ENCODE measurements at places on chromosomes 1 and 21.

- no peak for DNase-seq
These were observed 81.0 kb downstream of the DIRAS3 start for GRCh38 chr1:67969446-67969845.

DNA sequence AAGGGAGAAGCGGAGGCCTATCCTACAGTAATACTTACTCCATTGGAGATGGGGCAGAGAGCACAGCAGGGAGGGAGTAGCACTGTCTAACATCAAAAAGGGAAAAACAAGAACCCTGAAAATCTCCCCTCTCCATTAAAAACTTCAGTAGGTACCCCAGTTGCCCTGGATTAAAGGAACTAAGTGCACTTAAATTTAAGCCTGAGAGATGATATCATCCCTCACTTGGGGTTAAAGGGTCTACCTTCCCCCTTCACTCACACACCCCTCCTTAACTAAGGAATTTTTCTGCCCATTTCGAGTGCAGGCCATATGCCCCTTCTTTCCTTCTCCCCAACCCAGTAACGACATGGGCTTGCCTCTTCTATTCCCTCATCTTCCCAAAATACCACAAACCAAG, 3.7 kb upstream of the MTMR11 start:
- DNase-seq = no peak

DNA sequence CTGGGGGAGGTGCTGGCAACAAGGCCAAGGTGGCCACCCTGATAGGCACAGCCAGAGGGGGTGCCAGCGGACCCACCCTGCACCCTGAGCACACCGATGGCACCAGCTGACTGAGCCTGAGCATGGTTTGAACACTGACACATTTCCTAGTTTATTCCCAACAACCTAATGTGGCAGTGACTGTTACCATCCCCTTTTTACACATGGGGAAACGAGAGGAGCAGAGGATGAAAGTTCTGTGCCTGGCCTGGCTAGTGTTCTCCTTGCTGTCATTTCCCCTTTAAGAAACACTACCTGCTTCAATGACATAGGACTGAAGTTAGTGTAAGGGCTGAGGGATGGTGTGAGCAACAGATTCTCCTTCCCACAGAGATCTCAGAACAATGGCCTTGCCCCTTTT, 15.3 kb downstream of the CLDN14 start:
- DNase-seq = no peak

DNA sequence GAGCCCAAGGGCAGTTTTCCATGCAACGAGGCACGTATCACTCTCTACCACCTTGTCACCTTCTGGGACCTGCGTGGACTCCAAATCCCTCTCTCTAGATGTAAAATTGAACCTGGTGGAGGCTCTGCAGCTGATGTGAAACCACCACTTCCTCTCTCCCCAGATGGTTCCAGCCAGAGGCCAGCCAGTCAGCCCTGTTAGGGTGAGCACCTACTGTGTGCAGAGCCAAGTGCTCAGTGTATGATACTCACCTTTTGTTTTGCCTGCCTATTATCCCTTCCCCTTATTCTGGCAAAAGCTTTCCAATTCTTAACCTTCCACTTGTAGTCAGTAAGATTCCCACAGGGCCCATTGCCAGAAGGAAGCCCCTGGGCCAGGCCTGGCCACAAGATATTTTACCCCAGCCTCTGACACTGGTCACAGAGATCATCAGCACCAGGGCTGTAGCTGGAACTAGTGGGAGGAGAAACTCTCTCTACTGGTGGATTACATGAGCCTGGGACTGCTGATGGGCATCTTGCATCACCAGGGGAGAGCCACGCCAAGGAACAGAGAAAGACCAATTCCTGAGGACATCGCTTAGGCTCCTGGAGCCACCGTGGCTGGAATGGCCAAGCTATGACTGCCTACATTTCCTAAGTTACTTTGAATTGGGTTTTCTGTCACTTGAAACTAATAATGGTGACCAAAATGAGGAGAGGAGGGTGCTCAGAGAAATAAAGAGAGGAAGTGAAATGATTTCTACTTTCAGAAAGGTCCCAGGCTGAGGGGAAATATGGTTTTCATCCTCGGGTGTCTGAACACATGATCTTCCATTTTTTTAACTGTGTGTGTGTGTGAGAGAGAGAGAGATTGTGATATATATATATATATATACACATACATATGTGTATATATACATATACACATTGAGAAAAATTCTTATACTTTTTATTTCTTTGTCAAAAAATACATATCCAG, 26.6 kb upstream of the RD3 start:
- no peak for DNase-seq

- peak; percentile 66 for DNase-seq
These were observed 80.5 kb upstream of the BMP8A start for GRCh38 chr1:39410915-39411436.

- no peak for DNase-seq
These were observed 54.5 kb upstream of the LHX8 start for GRCh38 chr1:75079538-75080290.

GRCh38 chr21:43654806-43655489, 4.3 kb downstream of the HSF2BP start:
- no peak for DNase-seq

- DNase-seq = peak; percentile 62
These were observed 19.4 kb downstream of the PRPF38A start for GRCh38 chr1:52423771-52424170.

GRCh38 chr1:111576547-111576946, 43.0 kb upstream of the RAP1A start:
- no peak for DNase-seq

DNA sequence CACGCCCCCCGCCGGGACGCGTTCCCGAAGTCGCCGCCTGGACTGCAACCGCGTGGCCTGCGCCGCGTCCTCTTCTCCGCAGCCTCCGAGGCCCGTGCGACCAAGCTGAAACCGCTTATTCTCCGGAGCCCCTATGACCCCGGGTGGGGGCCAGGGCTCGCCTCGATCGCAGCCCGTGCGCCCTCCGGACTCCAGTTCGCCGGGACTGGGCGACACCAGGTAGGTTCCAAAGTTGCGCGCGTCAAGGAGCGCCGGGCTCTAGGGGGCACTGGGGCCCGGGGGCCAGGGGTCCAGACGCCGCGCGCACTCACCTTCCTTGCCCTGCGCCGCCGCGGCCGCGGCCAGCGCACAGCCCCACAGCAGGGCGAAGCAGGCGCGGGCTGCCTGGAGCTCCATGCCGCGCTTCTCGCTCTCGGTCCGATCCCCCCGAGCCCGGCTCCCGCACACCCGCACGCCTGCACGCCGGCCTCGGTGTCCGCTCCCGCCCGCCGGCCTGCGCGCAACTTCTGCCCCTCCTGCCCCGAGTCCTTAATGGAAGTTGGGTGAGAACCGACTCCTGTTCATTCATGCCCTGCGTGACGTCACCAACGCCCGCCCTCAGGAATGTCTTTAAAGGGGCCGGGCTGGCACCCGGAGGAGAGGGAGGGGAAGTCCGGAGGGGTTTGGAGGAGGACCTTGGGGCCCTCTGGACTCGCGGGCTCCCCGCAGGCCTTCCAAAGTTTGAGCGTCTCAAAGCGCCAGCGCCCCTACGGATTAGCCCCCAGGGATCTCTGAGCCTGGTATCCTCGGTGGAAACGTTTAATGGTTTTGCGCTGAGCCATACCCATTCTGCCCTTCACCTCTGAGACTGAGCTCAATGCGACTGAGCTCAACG, at the start of gene EPHA2:
Gene EPHA2 (minus strand): TSS at position 533 of the 874 bp plus-strand sequence. CDS start 137 bp downstream, at position 396.
- DNase-seq = no peak

- peak; percentile 81 for DNase-seq
These were observed 31.5 kb downstream of the CHD5 start for GRCh38 chr1:6148497-6149241.

DNA sequence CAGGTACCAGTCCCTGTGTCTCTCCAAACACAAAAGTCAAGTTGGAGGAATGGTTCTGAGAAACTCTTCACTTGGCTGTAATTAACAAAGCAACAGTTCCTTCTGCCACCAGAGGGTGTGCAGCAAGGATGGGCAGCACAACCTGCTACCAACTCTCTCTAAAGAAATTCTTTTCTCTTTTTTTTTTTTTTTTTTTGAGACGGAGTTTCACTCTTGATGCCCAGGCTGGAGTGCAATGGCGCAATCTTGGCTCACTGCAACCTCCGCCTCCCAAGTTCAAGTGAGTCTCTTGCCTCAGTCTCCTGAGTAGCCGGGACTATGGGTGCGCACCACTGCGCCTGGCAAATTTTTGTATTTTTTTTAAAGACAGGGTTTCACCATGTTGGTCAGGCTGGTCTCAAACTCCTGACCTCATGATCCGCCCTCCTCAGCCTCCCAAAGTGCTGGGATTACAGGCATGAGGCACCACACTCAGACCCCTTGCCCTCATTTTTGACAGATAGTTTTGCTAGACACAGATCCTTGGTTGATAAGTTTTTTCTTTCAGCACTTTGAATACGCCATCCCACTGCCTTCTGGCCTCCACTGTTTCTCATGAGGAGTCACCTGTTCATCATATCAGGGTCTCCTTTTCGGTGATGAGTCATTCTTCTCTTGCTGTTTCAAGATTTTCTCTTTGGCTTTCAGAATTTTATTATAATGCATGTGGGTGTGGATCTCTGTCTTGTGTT, 12.1 kb upstream of the DEGS1 start:
- no peak for DNase-seq

- no peak for DNase-seq
These were observed 4.7 kb upstream of the PFKL start for GRCh38 chr21:44295163-44295573.

GRCh38 chr1:162028726-162029125, 5.1 kb upstream of the OLFML2B start:
- no peak for DNase-seq

GRCh38 chr1:220151454-220151853, 57.5 kb downstream of the IARS2 start:
- DNase-seq = no peak

- DNase-seq = no peak
These were observed 13.5 kb downstream of the FUCA1 start for GRCh38 chr1:23854568-23854967.

GRCh38 chr1:229102741-229103391, 168.0 kb upstream of the RAB4A start:
- DNase-seq = no peak

- DNase-seq = peak; percentile 9
These were observed 25.1 kb downstream of the POFUT2 start for GRCh38 chr21:45262616-45263015.

- DNase-seq = no peak
These were observed 18.1 kb downstream of the EPHA10 start for GRCh38 chr1:37746806-37747205.

DNA sequence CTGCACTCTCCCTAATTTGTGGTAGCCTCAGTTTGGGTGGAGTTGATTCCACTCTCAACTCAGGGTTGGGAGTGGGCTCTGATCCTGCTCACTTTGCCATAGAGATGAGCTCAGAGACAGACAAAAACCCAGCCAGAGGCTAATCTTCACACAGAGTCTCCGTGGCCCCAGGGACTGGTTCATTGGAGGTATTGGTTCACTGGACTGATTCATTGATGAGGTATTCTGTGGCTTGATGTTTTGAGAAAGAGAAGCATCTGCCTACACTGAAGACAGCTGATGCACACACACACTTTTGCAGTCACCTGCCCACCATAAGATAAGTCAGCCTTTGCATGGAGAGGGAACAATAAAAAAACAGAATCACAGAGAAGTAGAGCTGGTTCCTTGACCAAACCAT, 183.8 kb downstream of the AJAP1 start:
- no peak for DNase-seq

DNA sequence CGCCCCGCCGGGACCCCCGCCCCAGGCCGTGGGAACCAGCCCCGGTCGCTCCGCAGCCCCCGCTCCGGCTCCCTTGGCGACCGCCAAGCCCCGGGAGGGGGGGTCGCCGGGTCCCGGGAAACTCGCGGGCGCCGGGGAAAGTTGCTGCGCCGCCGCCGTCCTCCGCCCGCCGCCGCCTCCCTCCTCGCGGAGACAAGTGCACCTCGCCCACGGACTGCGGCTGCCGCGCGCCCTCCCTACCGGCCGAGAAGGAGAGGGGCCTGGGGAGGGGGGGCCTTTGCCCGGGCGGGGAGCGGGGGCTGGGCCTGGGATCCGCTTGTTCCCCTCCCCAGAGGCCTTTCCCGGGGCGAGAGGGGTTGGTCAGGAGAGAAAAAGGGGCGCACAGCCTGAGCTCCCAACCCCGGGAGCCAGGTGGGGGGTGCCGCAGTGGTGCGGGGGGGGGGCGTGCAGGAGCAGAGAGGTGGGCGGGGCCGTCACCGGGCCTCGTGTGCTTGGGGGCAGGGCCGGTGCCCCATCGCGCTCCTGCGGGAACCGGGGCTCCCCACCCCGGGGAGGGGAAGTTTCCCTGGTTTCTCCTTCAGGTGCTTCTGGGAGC, 592 bp downstream of the AGRN start:
- peak; percentile 64 for DNase-seq

DNA sequence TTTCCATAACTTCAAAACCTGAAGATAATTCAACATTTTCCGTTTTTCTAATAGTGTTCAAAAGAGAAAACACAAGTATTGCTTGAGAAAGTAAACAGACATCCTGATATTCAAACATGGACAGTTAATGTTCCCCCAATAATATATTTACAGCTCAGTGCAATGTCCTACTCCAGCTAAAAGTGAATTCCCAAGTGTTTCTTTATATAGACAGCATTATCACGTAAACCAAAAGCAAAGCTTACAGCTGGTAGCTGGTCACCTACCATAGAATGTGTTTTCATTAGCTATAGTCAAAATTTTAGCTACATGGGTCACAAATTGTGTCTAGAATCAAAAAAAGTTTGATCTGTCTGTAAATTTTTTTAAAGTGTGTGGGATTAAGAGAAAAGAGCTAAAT, 34.9 kb downstream of the WLS start:
- no peak for DNase-seq

GRCh38 chr1:6832531-6833188, 47.4 kb downstream of the CAMTA1 start:
- DNase-seq = no peak

DNA sequence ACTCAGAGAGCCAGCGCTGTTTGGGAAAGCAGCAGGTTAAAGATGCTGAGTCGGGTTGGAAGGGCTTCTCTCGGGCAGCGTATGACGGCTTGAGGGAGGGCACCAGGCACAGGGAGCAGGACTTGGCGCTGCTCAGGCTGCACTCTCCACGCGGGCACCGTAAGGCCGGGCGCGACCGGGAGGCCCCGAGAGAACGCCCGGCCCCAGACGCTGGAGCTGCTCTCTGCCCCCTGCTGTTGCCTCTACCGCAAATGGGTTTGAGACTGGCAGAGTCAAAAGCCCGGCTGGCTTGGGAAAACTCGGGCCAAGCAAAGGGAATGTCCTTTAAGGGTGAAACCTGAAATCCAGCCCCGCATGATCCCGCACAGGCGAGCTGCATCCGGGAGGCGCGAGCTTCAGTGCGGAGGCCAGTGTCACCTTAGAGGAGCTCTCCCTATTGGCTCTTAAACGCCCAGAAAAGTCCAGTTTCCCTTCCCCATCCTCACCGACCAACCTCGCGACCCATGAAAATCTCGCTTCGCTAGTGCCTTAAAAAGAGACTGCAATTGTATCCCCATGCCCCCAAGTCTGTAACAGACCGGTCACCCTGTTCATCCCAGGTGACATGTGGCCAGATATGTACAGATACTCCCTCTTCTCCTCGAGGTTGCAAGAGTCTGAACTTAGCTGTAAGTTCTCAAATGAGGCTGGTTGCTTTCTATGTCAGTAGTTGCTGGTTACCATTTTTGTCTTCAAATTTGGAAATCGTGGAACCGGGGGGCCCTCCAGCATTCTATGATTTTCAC, 1.1 kb downstream of the PRRX1 start:
- peak; percentile 35 for DNase-seq

- DNase-seq = no peak
These were observed 347.7 kb downstream of the TGFB2 start for GRCh38 chr1:218692808-218693207.

- DNase-seq = peak; percentile 18
These were observed 167.2 kb downstream of the CYYR1 start for GRCh38 chr21:26405735-26406361.

GRCh38 chr1:15089258-15089992, 64.1 kb upstream of the TMEM51 start:
- no peak for DNase-seq

- no peak for DNase-seq
These were observed 496.9 kb downstream of the NEGR1 start for GRCh38 chr1:71785450-71785849.

Measured in activated T-cell treated with anti-CD3 and anti-CD28 coated beads, Interleukin-2, amount 50 U/mL, for 48 hours (primary cell).